ENCODE measurements at places on chromosomes 16 and 17.

DNA sequence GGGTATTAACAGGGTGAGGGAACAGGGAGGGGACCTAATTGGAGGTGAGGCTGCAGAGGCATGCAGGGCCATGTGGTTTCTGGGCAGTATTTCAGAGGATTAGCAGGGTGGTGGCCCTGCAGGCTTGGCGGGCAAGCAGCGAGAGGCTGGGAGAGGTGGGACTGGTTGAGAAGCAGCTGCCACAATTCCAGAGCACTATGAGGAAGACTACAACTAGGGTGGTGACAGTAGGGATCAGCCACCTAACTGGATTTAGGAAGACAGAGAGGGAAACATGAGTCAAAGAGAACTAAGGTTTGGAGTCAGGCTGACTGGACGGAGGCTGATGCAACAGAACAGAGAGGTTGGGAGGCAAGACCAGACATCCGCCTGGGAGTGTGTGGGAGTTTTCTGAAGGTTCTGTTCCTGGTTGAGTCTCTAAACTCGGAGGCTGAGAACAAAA is 12.3 kb downstream of the ALOXE3 start:
- no peak overlapping the region for H3K4me3 ChIP-seq
- H3K27ac ChIP-seq, result no peak overlapping the region
- no peaks in the 10 kb centered on the region for H3K36me3 ChIP-seq
- peaks cover 5% of the 10 kb centered on the region for H3K27me3 ChIP-seq
- no peak for DNase-seq
- peaks cover 8% of the 10 kb centered on the region for H3K4me1 ChIP-seq

DNA sequence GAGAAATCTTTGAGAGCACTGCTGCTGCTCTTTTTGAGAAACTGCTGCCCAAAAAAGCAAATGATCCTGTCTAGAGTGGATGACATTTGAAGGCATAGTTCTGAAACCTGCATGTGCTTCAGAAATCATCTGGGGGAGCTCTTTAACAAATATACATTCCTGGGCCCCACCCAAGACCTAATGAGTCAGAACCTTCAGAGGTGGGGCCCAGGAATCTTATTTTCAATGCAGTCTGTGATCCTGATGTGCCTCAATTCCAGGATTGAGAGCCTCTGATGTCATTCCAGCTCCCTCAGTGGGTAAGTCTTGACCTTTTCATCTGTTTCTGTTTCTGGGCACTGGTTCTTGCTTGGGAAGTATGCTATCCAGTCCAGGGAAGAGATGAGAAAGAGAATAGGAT is 42.3 kb downstream of the HNF1B start:
- no peak overlapping the region for H3K27ac ChIP-seq
- H3K36me3 ChIP-seq, result no peaks in the 10 kb centered on the region
- H3K27me3 ChIP-seq, result peaks cover 52% of the 10 kb centered on the region
- H3K4me3 ChIP-seq, result no peak overlapping the region

GRCh38 chr17:21689604-21690003 is 2.7 kb upstream of the KCNJ18 start:
- no peaks in the 10 kb centered on the region for H3K27me3 ChIP-seq
- H3K27ac ChIP-seq, result no peak overlapping the region
- no peaks in the 10 kb centered on the region for H3K4me1 ChIP-seq
- no peak overlapping the region for H3K4me3 ChIP-seq
- DNase-seq, result no peak

DNA sequence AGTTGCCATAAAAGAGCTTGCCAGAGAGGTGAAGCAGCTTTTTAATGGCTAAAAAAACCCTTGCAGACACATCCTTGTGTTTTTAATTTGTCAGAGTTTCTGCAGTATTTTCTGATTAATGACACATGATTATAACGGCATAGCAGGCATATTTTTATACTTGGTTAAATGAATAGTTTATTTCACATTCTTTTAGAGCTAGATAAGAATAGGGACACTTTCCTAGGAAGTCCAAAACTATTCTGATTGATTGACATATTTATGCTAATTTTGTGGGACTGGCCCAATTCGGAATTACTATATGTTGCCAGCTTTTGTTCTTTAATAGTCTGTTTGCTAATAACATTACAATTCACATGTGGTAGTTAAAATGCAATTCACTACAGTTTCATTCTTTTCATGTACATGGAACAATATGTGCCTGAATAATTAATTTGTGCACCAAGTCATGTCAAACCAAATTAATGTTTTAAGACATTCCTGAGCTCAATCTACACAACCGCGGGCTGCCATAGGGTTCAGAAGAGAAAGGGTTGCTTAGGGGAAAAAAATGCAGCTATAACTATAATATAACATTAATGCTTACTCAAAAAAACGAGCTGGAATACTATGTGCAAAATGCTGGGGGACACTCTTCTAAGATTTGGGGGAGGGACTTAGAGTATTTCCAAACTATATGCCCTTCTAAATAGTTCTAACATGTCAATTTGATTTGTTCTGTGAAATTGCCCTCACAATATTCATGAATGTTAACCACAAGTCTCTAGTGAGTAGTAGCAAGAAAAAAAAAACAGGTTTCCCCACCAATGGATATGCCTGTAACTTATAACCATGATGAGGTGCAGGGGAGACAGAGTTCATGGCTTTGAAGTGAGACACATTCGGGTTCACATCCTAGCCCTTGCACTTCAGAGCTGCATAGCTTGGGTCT is 305.4 kb downstream of the CEP112 start:
- no peaks in the 10 kb centered on the region for H3K27me3 ChIP-seq
- H3K4me1 ChIP-seq, result peaks cover 2% of the 10 kb centered on the region
- no peak overlapping the region for H3K4me3 ChIP-seq
- no peaks in the 10 kb centered on the region for H3K36me3 ChIP-seq
- H3K27ac ChIP-seq, result no peak overlapping the region

DNA sequence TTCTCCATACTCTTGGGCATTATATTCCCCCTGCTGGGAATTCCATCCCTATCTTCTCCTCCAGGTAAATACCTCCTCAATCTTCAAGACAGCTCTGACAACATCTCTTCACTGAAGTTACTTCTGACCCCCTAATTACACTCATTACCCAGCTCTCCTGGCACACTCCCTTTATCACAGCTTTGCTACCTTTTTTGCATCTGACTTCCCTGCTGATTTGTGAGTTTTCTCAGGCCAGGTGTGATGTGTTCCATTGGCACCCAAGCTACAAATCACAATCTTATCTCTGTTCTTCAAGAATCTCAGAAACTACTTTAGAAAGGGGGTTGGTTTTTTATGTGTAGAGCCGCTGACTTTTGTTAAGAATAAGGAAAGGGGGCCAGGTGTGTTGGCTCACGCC is 14.0 kb downstream of the CLEC19A start:
- no peak overlapping the region for H3K4me3 ChIP-seq
- DNase-seq, result no peak
- no peak overlapping the region for H3K27ac ChIP-seq
- H3K27me3 ChIP-seq, result peaks cover 2% of the 10 kb centered on the region

DNA sequence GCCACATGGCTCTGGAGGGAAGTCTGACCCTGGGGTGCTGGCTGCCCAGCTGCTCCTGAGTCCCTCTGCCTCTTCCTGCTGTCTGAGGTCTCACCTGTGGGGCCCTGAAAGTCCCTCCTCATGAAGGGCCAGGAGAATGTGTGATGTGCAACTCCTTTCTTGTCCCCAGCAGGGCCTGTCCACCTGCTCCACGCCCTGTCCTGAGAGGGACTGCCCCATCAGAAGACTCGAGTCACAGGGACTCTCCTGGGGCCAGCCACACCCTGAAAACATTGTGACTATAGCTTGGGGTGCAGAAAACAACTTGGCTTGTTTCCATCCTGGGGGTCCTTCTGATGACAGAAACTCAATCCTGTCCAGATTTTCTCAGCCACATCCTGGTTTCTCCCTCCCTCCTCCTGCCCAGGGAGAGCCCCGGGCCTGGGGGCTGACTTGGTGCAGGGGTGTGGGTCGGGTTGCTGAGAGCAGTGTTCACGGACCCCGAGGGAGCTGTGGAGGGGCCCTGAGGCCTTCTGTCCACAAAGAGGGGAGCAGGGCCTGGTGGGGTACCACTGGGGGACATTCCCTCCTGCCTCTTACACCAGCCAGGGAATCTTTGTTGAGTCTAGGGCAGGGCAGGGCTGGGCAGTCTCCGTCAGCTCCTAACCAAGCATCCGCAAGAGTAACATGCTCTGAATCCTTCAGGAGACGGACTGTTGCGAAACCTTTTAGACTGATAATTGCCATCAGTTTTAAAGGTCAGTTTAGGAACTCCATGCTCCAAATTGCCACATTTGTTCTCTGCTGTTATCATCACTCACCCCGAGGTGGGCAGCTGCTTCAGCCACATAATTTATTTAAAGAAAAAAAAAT is 45.9 kb downstream of the NT5M start:
- no peaks in the 10 kb centered on the region for H3K27me3 ChIP-seq
- H3K4me3 ChIP-seq, result no peak overlapping the region
- H3K36me3 ChIP-seq, result no peaks in the 10 kb centered on the region
- no peak for DNase-seq

DNA sequence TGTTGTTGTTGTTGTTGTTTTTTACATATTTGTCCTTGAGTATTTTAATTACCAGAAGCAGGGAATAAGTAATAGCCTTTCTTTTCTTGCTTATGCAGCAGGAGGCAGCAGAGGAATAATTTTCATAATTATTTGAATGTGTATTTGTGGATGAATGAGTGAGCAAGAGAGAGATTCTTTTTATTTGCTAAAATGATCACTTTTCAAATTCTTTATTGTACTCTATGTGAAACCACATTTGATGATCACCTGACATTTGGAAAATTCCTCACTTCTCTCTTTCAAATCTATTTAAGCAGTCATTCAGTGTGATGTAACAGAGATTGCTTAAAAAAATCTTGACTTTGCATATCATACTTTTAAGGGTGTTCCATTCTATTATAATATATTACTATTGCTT is 223.6 kb downstream of the BCAS3 start:
- no peaks in the 10 kb centered on the region for H3K4me1 ChIP-seq
- H3K36me3 ChIP-seq, result peaks cover 5% of the 10 kb centered on the region
- DNase-seq, result no peak

- H3K4me1 ChIP-seq, result peaks cover 32% of the 10 kb centered on the region
- no peaks in the 10 kb centered on the region for H3K36me3 ChIP-seq
- no peak overlapping the region for H3K4me3 ChIP-seq
Measured at GRCh38 chr16:56636616-56637413, 1.7 kb upstream of the MT1A start.

DNA sequence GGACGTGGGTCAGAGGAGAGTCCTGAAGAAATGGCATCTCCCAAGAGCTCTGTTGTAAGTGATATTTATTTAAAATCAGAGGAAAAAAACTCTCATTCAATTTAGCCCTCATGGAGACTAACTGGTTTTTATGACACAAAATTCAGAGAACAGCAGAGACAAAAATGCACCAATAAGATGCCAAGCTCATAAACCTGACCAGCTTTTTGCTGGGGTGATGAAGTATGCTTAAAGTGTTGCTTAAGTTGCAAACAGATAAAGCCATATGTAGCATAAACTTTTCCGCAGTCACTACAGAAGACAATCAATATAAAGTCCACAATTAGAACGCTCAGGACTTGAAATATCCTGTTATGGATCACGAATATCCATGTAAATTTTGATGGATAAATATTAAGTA is 124.0 kb upstream of the CORO6 start:
- no peak for DNase-seq
- H3K36me3 ChIP-seq, result peaks cover 18% of the 10 kb centered on the region
- no peak overlapping the region for H3K27ac ChIP-seq
- peaks cover 32% of the 10 kb centered on the region for H3K4me1 ChIP-seq
- no peaks in the 10 kb centered on the region for H3K27me3 ChIP-seq

GRCh38 chr17:78857266-78857665 is 16.7 kb upstream of the USP36 start:
- H3K27ac ChIP-seq, result no peak overlapping the region
- DNase-seq, result no peak
- no peaks in the 10 kb centered on the region for H3K27me3 ChIP-seq
- H3K4me3 ChIP-seq, result no peak overlapping the region

- DNase-seq, result no peak
- H3K4me3 ChIP-seq, result no peak overlapping the region
- no peak overlapping the region for H3K27ac ChIP-seq
- no peaks in the 10 kb centered on the region for H3K4me1 ChIP-seq
- H3K36me3 ChIP-seq, result no peaks in the 10 kb centered on the region
- no peaks in the 10 kb centered on the region for H3K27me3 ChIP-seq
Measured at GRCh38 chr17:16924696-16925440, 47.0 kb downstream of the TNFRSF13B start.

DNA sequence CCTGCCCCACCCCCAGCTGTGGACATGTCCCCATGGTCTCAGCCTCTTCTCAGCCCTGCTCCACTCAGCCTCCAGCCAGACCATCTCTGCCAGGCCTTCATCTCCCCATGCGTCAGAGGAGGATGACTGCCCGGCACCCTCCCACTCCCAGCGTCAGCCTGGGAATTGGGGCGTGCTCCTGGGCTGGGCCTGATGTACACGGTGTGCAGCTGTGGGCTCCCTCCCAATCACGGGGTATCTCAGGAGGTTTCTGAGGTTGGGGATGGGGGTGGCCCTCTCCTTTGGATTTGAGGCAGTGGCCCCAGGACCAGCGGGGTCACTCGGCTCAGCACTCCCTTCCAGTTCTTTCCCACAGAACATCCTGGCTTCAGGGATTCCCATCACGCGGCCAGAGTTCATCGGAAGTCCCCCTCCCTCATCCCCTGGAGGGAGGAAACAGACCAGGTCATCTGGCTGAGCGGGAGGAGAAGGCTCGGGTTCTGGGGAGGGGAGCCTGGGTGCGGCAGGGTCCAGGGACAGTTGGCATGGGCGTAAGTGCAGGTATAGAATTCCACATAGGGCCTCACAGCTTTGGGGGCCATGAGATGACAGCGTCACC is 36.9 kb downstream of the SOCS3 start:
- H3K4me1 ChIP-seq, result peaks cover 8% of the 10 kb centered on the region
- no peaks in the 10 kb centered on the region for H3K36me3 ChIP-seq
- peaks cover 9% of the 10 kb centered on the region for H3K27me3 ChIP-seq
- H3K27ac ChIP-seq, result no peak overlapping the region
- DNase-seq, result no peak

GRCh38 chr17:73226556-73227172 is 33.8 kb downstream of the COG1 start:
- peak overlapping the region; percentile 84 for H3K27ac ChIP-seq
- no peak for DNase-seq
- H3K4me3 ChIP-seq, result peak overlapping the region; percentile 61
- peaks cover 71% of the 10 kb centered on the region for H3K4me1 ChIP-seq

GRCh38 chr17:74748279-74748528 is 224 bp upstream of the NHERF1 start:
- DNase-seq, result no peak
- peak overlapping the region; percentile 59 for H3K27ac ChIP-seq
- H3K4me3 ChIP-seq, result peak overlapping the region; percentile 100
- no peaks in the 10 kb centered on the region for H3K27me3 ChIP-seq

DNA sequence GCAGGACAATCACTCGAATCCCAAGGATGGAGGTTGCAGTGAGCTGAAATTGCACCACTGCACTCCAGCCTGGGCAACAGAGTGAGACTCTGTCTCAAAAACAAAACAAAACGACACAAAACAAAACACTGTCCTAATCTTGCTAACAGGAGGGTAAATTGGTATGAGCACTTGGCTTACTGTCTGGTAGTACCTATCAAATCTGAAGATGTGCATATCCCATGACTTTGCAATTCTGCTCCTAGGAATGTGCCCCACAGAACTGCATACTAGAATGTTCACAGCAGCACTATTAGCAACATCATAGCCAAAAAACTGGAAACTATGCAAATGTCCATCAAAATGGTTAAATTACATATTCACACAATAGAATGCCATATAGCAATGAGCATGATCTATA is 15.7 kb downstream of the MTSS2 start:
- no peaks in the 10 kb centered on the region for H3K36me3 ChIP-seq
- no peak for DNase-seq
- no peaks in the 10 kb centered on the region for H3K4me1 ChIP-seq
- no peak overlapping the region for H3K4me3 ChIP-seq
- H3K27ac ChIP-seq, result no peak overlapping the region

GRCh38 chr17:49439305-49439672 is 24.6 kb upstream of the PHB1 start:
- peaks cover 43% of the 10 kb centered on the region for H3K27me3 ChIP-seq
- H3K4me3 ChIP-seq, result no peak overlapping the region
- no peaks in the 10 kb centered on the region for H3K36me3 ChIP-seq
- no peak overlapping the region for H3K27ac ChIP-seq
- no peak for DNase-seq
